Stimulated activated naive B cell treated with anti-CD40 and anti-IgM and Interleukin-4, amounts not matched to agents 10 μg/mL and 1 μg/mL and 100 μg/mL, for 72 hours (primary cell): ENCODE measurements at places on chromosomes 5 and 9.

GRCh38 chr9:106857811-106858470 is 5.0 kb upstream of the ZNF462 start:
- no peak overlapping the region for H3K27ac ChIP-seq
- DNase-seq, result no peak
- peaks cover 51% of the 10 kb centered on the region for H3K27me3 ChIP-seq
- H3K36me3 ChIP-seq, result no peaks in the 10 kb centered on the region
- H3K4me1 ChIP-seq, result peaks cover 18% of the 10 kb centered on the region

DNA sequence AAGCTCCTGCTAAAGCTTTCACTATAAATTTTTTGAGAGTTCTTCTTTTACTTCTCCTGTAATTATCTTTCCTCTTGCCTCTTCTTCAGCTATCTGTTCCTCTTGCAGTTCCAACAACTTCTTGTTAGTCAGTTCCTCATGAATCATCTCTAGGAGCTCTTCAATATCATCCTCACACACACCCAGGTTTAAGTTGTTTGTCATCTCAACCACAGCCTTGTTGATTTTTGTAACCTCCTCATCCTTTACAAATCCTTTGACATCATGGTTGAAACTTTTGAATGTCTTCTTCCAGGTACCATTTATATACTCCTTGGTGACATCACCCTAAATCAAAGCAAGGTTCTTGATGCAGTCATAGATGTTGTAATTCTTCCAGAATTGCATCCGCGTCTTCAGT is 106.3 kb upstream of the MAMDC2 start:
- no peak for DNase-seq
- peaks cover 9% of the 10 kb centered on the region for H3K36me3 ChIP-seq
- H3K4me1 ChIP-seq, result peaks cover 4% of the 10 kb centered on the region
- H3K4me3 ChIP-seq, result no peak overlapping the region
- peaks cover 9% of the 10 kb centered on the region for H3K27me3 ChIP-seq

GRCh38 chr5:16642867-16643266 is 26.1 kb upstream of the RETREG1 start:
- H3K4me3 ChIP-seq, result no peak overlapping the region
- no peaks in the 10 kb centered on the region for H3K27me3 ChIP-seq

GRCh38 chr5:67021521-67021920 is 175.1 kb downstream of the CD180 start:
- no peak for DNase-seq
- no peaks in the 10 kb centered on the region for H3K27me3 ChIP-seq
- H3K4me3 ChIP-seq, result no peak overlapping the region
- no peak overlapping the region for H3K27ac ChIP-seq
- H3K36me3 ChIP-seq, result no peaks in the 10 kb centered on the region
- H3K4me1 ChIP-seq, result no peaks in the 10 kb centered on the region

DNA sequence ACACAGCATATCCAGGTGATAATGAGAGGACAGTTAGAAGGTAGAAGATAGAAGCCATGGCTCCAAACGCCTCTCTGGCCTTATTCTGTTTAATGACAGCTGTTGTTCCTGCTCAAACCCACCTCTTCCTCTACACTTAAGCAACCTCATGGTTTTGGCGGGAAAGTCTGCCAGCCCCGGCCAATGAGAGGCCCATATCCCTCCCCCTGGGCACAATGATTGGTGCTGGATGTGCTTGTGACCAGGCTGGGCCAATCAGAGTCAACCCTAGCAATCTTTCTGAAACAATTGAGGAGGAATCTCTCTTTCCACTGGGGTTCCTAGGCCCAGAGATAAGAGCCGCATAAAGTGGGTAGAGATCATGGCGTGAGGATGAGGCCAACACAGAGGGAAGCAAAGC is 4.8 kb upstream of the GFI1B start:
- H3K27ac ChIP-seq, result no peak overlapping the region
- H3K27me3 ChIP-seq, result peaks cover 15% of the 10 kb centered on the region
- H3K36me3 ChIP-seq, result no peaks in the 10 kb centered on the region
- DNase-seq, result no peak
- no peak overlapping the region for H3K4me3 ChIP-seq
- peaks cover 22% of the 10 kb centered on the region for H3K4me1 ChIP-seq

DNA sequence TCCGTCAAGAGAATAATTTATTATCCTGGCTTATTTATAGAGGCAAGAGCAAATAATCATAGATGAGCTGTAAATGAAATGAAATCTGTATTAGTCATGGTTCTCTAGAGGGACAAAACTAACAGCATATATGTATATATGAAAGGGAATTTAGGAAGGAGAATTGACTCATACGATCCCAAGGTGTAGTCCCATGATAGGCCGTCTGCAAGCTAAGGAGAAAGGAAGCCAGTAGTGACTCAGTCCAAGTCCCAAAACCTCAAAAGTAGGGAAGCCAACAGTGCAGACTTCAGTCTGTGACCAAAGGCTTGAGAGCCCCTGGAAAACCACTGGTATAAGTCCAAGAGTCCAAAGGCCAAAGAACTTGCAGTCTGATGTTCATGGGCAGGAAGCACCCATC is 515.9 kb upstream of the CYLC2 start:
- no peaks in the 10 kb centered on the region for H3K27me3 ChIP-seq
- H3K4me1 ChIP-seq, result no peaks in the 10 kb centered on the region
- H3K36me3 ChIP-seq, result no peaks in the 10 kb centered on the region
- no peak for DNase-seq
